Breast epithelium (tissue), 4 donors: ENCODE measurements at places on chromosomes 1 and 21. TPM values are rescaled to one million over a fixed set of nuclear protein-coding genes. Genes with fewer than 3 reads are reported as not detected.

Gene ARMH1
- 3.8 TPM for total RNA-seq

DNA sequence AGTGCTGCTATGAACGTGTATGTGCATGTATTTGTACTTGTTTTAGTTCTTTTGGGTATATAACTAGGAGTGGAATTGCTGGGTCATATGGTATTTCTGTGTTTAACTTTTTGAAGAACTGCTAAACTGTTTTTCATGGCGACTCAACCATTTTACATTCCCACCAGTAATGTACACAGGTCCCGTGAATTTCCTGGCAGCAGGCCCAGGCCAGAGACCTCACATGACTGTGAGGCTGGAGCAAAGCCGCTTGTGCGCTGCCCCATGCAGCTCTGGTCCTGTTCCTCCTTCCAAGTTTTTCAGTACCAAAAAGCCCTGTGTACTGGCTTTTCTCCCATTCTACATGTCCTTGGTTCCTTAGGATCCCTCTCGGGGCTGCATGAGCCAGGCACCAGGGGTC is 29.6 kb downstream of the ACOT11 start:
- H3K36me3 ChIP-seq = no peaks in the 10 kb centered on the region
- H3K27ac ChIP-seq = no peak overlapping the region
- H3K4me1 ChIP-seq = peaks cover 3% of the 10 kb centered on the region
- H3K4me3 ChIP-seq = no peak overlapping the region

Gene ITLN2
- not detected for total RNA-seq

Gene MYCL
- 5.3 TPM for total RNA-seq

- H3K4me1 ChIP-seq = peaks cover 4% of the 10 kb centered on the region
- H3K36me3 ChIP-seq = no peaks in the 10 kb centered on the region
- H3K27me3 ChIP-seq = no peaks in the 10 kb centered on the region
- no peak for DNase-seq
These were observed 14.5 kb downstream of the HHAT start for GRCh38 chr1:210342986-210343780.

Gene ABL2
- 24.3 TPM for total RNA-seq

DNA sequence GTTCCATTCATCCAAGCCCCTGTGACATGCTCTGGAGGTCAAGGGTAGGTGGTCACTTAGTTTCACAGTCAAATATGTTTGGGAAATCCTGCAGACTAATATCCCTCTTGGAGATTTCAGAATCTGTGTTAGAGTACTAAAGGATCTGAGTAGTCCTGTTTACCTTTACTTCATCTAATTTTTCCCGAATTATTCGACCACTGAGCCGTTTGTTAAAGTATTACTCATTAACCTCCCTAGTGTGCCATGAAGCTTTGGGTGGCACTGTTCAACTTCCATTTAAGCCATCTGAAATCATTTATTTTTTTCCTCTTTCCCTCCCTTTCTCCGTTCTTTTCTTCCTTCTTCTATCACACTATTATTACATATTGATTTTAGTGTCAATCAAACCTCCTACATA is 109.9 kb downstream of the NGF start:
- DNase-seq = no peak
- H3K4me3 ChIP-seq = no peak overlapping the region
- H3K27ac ChIP-seq = no peak overlapping the region
- H3K27me3 ChIP-seq = no peaks in the 10 kb centered on the region
- H3K4me1 ChIP-seq = peaks cover 7% of the 10 kb centered on the region

DNA sequence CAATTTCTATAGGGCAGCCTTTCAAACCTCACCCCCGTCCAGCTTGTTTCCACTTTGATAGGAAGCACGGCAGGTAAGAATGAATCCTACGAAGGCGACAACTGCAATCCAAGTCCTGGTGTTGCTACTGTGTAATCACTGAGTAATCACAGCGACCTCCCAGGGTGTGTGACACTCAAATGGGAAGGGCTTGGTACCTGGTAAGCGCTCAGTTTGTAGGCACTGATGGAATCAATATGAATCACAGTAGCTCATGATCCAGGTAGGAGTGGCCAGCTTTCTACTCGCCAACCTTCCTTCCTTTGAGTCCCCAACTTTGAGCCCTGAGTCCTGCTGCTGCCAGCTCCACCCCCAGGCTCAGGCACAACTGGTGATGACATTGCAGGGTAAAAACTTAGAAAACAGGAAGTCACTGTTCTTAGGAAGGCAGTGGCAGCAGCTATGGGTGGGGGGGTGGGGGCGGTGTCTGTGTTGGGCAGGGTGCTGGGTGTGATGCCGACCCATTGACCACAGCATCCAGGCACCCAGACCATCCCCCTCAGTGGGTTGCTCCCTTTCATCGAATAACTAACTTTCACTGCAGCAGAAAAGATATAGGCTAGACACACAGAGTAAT is 70.7 kb downstream of the CD247 start:
- no peaks in the 10 kb centered on the region for H3K4me1 ChIP-seq
- H3K27ac ChIP-seq = no peak overlapping the region
- no peak overlapping the region for H3K4me3 ChIP-seq
- H3K27me3 ChIP-seq = no peaks in the 10 kb centered on the region
- DNase-seq = no peak
